GF-D8 (cell line): ENCODE measurements at places on chromosomes 2 and 18.

DNA sequence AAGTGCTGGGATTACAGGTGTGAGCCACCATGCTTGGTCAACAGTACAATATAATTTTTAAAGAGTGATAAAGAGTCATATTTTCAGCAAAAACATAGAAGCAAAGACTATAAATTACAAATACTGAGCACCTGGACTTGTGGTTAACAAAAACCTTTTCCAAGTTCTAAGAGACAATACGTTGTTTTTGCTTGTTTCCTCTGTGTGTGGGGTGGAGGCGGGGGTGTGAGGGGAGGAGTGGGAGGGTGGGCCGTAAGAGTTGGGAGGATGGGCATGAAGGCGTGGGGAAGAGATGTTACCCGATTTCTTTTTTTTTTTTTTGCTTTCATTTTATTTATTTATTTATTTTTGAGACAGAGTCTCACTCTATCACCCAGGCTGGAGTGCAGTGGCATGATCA, 78.0 kb upstream of the WIPF1 start:
- DNase-seq, result no peak

GRCh38 chr18:79784965-79785770, 12.6 kb upstream of the KCNG2 start:
- no peak for DNase-seq

GRCh38 chr2:65786007-65786717, 353.8 kb upstream of the SPRED2 start:
- no peak for DNase-seq

GRCh38 chr2:223101340-223102039, 49.5 kb downstream of the KCNE4 start:
- DNase-seq, result no peak

DNA sequence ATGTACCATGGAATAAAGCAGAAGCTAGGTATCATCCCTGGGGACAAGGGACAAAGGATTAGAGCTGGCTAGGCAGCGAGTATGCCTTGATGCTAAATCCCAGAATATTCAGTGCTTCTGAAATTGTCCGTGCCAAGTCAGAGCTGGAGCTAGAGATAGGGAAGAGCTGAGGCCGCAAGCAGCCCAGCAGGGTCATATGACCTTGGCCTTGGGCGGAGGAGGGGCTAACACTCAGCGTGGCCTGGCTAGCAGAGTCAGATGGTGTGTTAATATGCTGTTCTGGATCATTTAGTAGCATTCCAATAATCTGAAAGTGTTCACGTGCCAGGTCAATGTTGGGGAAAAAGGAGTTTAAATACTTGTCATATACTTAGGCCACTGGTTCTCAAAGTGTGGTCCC, 374.8 kb downstream of the CLIP4 start:
- DNase-seq, result no peak
